ENCODE measurements at places on chromosomes 3 and 15. TPM values are rescaled to one million over a fixed set of nuclear protein-coding genes. Genes with fewer than 3 reads are reported as not detected.

The ACKR2 gene
- total RNA-seq: 1.2 TPM

The TUSC7 gene
- total RNA-seq: not detected

The FGF7 gene
- total RNA-seq: not detected

The RLBP1 gene
- not detected for total RNA-seq

The CKMT1B gene
- total RNA-seq: 0.18 TPM

All from activated CD8-positive, alpha-beta T cell treated with anti-CD3 and anti-CD28 coated beads for 36 hours (primary cell).